ENCODE measurements at places on chromosomes 6 and 20. TPM values are rescaled to one million over a fixed set of nuclear protein-coding genes. Genes with fewer than 3 reads are reported as not detected.

The APOM gene
- 2.4 TPM for polyA plus RNA-seq

The SRSF3 gene
- polyA plus RNA-seq = 172 TPM

The BCAS4 gene
- polyA plus RNA-seq = 3.1 TPM

The TRIM40 gene
- polyA plus RNA-seq = not detected
